ENCODE measurements at places on chromosomes 5 and 9. TPM values are rescaled to one million over a fixed set of nuclear protein-coding genes. Genes with fewer than 3 reads are reported as not detected.

DNA sequence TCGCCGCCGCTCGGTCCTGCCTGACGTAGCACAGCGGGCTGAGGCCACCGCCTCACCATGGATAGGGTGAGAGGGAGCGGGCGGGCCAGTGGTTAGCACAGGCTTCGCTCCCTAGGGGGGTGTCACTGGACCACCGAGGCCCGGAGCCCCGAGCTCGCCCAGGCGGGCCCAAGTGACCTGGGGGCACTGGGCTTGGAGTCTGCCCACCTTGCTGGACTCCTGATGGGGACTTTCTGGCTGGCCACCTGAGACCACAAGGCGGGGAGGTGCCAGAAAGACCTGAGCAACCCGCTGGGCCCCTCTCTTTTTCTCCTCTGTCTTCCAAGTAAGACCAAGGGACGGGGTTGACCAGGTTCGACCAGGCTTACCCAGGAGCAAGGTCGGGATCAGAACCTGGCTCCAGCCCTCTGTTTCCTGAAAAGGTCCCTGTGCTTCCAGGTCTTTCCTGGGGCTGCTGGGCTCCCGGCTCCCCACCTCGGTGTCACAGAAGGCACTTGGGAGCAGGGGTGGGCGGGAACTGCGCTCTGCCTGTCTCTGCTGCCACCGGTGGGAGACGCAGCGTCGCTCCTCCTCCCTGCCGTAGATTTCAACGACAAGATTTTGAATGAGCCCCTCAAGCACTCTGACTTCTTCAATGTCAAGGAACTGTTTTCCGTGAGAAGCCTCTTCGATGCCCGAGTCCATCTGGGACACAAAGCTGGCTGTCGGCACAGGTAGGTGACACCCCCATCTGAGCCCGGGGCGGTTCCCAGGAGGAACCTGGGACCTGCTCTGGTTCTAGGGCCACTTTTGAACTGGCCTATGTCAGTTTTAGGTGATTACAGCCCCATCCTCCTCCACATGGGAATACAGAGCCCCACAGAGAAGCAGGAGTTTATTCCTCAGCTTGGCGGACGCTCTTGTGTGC is 1.0 kb downstream of the MRPS2 start:
- no peak for DNase-seq

- no peak for DNase-seq
Measured at GRCh38 chr9:4849369-4849768, 56.6 kb downstream of the RCL1 start.

GRCh38 chr5:161481922-161482321 is 64.6 kb downstream of the GABRB2 start:
- DNase-seq = no peak

The ACTBL2 gene
- not detected for polyA plus RNA-seq

The GADD45G gene
- polyA plus RNA-seq = 118 TPM

DNA sequence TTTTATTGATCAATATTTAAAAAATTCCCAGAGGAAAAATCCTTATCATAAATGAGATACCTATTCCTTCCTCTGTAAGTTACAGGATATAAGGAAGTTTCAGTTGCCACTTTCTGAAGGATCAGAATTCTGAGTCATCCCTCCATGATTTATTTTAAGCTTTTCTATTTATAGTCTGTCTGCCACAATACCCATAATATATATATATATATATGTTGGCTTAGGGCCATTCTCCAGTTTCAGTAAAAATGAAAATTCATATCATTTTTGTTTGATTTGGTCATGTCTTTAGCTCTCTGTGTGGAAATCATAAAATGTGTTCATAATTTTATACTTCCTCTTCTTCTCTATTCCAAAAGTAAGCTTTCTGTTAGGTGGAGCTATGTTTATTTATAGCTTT is 215.8 kb upstream of the CYLC2 start:
- DNase-seq = no peak

DNA sequence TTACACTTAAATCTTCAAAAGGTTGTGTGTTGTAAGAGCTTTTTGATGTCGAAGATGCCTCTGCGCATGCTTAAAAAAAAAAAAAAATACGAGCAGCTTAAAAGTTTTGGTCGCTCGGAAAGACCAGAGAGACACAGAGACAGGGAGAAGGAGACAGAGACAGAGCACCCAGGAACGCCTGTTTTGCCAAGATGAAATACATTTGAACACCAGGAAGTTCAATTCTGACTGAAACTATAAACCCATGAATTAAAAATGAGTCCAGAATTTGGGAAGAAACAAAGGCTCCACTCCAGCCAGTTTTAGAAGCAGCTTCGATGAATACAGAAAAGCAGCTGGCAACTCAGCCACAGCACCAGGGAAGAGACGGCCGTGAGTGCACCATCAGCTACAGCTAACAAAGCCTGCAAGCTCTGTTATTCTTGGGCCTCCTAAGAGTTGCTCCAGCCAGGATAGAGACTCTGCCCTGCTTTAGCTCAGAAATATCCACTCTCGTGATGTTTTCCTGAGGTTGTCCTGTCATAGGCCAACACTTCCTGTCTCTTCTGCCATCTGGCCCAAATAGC is 2.5 kb upstream of the ZNF474 start:
- DNase-seq = no peak

DNA sequence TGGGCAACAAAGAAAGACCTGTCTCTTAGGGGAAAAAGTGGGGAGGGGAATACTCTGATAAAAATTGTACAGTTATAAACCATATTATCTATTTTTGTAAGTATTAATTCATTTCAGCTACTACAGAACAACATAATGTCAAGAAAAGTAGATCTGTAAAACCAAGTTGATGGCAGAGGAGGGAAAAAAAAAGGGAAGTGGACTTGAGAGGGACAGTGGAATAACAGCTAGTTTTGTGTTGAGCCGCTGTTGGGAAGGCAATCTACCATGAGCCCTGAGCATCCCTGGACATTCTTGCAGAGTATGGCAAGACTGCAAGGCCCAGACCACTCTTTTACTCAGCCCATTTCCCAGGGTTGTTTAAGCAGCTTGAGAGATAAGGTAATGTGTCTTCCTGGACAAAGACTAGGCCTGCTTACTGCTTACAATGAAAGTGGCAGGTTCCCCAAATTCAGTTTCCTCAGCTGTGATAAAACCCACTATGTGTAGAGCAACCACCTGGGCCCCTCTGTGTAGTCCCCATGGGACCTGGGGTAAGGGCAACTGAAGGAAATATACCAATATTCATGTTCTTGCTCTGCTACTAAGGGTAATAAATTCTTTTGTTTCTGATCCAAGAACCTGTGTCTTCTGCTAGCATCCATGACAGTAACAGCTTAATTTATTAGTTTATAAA is 25.0 kb downstream of the CEP120 start:
- DNase-seq = no peak
